Thoracic aorta (tissue), 2 donors: ENCODE measurements at places on chromosomes 13 and 19. TPM values are rescaled to one million over a fixed set of nuclear protein-coding genes. Genes with fewer than 3 reads are reported as not detected.

The MEIS3 gene
- 11.5 TPM for total RNA-seq

The ZNF552 gene
- total RNA-seq, result 9.6 TPM

The DOHH gene
- total RNA-seq, result 24.2 TPM

The SIGLECL1 gene
- total RNA-seq, result not detected

The ODAD3 gene
- total RNA-seq, result 0.35 TPM

The CYP4F8 gene
- total RNA-seq, result not detected

The FUT1 gene
- 0.99 TPM for total RNA-seq

The SIAH3 gene
- not detected for total RNA-seq

The ADGRE2 gene
- 8.3 TPM for total RNA-seq

The NUFIP1 gene
- total RNA-seq, result 0.54 TPM
